Vagina (tissue), 2 donors: ENCODE measurements at places on chromosomes 6 and 20.

DNA sequence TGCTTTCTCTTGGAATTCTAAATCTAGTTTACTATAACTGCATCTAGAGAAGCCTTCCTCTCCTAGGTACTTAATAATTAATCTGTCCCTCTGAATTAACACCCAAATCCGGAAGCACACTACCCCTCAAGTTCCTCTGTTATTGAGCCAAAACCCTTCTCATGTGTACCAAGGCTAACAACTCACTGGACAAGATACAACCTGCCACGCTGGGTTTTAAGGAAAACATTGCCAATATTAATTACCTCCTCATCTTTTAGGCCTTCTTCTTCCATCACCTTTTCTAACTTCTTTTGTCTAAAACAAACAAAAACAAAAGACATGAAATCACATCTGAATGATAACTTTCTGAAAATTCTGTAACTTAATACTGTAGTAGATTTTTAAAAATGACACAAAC lies 21.9 kb downstream of the STK38 start:
- no peak for DNase-seq

DNA sequence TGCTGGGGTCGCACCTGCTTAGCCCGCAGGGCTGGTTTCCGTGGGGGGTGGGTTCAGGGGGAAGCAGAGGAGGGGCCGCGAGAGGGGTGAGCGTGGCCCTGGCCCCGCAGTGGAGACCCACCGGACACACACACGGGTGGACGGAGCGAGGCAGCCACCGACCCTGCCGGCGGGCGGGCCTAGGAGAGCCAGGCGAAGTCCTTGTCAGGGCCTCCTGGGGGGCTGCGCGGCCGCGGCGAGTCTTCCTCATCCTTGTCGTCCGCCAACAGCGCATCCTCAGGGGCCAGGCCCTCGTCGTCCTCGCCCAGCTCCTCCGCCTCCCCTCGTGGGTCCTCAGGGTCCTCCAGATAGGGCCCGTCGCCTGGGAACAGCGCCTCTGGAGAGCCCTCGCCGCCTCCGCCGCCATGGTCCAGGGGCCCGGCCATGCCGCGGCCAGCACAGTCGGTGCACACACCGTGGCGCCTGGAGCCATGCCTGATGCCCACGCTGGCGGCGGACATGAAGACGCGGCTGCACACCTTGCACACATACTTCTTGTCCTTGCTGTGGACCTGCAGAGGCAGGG lies 7.3 kb downstream of the SLC2A4RG start:
- no peak for DNase-seq

DNA sequence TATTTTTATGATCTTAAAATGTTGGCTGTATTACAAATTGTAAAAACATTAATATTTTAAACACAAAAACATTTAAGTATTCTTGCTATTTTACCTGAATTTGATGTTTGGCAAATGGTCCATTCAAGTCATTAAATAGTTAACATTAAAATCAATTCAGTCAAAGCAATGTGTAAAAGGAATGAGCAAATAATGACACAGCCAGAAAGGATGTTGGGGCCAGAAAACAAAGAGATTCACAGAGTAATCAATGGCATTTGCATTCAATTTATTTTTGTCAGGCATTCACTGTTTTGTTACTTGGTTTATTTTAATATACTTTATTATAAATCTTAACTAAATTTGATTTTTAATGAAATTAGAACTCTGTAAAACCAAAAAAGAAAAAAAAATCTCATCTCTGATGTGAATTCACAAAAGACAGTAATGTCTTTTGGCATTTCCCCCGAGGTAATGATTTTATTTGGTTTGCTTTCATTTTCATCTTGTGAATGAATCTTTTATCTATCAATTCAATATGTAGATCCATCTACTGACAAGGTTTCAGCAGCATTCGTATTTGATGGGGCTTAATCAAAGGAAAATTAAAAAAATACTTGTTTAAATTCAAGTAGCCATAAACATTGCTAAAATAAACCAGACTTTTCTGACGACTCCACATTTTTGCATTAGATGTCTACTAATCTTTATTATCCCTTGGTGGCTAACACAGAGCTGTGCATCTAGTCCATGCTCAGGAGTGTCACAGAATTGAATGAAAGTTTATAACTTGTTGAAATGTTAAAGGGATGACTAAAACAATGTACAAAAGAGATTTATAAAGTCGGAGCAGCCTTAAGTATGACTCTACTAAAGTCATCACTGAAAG lies 866.7 kb upstream of the GJE1 start:
- DNase-seq, result no peak

DNA sequence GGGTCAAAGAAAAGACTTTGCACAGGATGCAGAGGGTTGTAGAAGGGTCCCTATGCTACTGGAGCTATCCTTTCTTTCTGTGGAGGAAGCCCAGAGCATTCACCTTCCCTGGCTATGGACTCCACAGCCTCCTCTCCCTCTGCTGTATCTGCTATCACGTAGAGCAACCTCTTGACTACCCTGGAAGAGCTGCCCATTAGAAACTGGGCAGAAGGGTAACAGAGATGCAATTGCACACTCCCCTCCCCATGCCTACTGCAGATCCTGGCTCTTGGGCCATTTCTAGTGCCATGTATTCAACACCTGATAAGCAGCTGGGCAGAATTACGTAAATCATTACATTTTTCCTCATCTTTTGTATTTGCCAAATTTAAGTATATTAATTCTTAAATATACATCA lies 3.1 kb downstream of the KLHL31 start:
- DNase-seq, result no peak

DNA sequence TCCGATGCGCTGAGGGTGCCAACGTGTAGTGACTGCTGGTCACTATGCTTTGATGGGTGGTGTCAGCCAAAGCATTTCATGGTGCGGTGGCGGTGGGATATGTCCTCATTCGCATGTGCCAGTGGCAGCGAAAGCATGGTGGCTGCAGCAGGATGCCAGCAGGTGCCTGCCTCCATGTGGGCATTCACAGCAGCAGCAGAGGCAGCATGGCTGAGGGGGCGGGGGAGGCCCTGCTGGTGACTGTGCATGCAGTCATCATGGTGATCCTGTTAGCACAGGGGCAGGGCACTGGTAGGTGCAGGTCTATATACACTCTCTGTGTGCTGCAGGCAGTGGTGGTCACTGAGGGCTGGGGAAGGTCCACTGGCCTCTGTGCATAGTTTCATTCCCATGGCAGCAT lies 22.0 kb downstream of the FIG4 start:
- DNase-seq, result no peak

GRCh38 chr6:146581968-146582367 lies 16.8 kb upstream of the ADGB start:
- DNase-seq, result no peak

- no peak for DNase-seq
Observed at GRCh38 chr6:91082311-91082832, 495.5 kb upstream of the MAP3K7 start.

GRCh38 chr6:154615483-154616025 lies 105.1 kb upstream of the CNKSR3 start:
- DNase-seq, result no peak

GRCh38 chr6:29071831-29072723 lies 15.0 kb downstream of the OR2B3 start:
- DNase-seq, result no peak

GRCh38 chr20:50472693-50473664 lies 37.2 kb upstream of the PTPN1 start:
- no peak for DNase-seq

GRCh38 chr20:5205348-5206210 lies 78.8 kb downstream of the CDS2 start:
- no peak for DNase-seq

DNA sequence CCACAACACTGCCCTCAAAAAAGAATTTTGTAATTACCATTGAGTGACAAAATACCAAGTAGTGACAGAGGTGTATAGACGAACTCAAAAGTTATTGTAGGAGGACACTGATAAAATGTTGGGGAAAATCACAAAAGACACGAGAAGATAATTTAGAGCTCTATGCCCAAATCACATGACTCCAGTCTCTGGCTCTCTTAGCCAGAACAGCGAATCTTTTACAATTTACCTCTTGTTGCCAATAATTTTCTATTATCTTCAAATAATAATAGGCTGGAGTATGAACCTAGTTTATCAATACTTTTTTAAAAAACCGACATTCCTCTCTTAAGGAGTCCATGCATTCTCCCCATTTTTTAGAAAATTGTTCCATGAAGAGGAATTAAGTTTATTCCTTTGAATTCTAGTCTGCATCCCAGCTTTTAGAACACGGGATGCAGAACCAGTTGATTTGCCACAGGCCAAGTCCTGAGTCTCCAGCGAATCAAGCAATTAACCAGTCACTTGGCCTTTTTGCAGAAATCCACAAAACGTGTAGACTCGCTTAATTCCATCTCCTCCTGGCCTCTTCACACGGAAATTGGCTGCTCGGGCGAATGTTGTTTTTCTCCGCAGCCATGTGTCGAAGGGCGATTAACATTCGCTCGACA lies 507 bp upstream of the RIPPLY2 start:
- no peak for DNase-seq

DNA sequence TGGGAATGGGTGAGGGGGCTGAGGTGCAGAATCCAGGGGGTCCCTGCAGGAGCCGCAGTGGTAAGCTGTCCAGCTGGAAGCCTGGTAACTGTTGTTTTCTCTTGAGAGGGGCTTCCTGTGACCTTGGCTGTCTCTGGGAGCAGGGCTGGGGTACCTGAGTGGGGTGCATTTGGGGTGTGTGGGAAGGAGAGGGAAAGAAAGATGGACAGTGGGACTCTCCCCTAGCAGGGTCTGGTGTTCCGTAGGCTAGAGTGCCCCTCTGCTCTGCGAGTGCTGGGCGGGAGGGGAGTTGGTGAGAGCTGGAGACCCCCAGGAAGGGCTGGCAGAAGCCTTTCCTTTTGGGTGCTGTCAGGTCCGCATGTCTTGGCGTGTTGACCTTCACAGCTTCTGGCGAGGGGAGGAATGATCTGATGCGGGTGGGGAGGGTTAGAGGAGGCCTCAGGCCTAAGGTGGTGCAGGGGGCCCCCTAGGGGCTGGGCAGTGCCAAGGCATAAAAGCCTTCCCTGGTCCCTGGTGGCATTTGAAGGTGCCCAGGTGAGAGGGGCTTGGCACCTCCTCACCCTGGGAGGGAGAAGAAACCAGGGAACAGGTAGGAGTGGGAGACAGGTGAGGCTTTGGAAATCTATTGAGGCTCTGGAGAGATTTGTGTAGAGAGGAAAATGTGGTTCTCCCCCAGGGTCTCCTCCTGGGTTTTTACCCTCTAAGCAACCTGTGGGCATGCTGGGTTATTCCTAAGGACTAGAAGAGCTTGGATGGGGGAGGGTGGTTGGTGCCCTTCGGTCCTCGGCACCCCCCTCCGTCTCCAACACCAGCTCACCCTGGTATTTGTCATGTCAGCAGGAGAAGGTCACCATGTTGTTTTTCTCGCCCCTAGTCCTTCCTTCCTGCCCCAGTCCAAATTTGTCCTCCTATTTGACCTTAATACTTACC lies 3.3 kb downstream of the VEGFA start:
- no peak for DNase-seq

- no peak for DNase-seq
Observed at GRCh38 chr6:116074732-116075390, 14.2 kb upstream of the FRK start.

DNA sequence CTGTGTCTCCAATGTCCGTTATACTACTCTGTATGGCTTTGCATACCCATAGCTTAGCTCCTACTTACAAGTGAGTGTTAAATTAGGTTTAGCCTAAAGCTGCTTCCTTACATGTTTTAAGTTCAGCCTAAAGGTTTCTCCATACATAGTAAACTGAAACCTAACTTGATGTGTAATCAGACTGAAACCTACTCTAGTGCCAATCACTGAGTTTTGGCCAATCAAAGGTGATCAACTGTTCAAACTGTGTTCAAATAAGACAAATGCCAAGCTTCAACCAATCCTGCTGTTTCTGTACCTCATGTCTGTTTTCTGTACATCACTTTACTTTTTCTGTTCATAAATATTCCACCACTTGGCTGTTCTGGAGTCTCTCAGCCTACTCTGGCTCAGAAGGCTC lies 20.0 kb downstream of the HLA-DOA start:
- no peak for DNase-seq

GRCh38 chr6:52496631-52497030 lies 76.5 kb downstream of the EFHC1 start:
- DNase-seq, result no peak

DNA sequence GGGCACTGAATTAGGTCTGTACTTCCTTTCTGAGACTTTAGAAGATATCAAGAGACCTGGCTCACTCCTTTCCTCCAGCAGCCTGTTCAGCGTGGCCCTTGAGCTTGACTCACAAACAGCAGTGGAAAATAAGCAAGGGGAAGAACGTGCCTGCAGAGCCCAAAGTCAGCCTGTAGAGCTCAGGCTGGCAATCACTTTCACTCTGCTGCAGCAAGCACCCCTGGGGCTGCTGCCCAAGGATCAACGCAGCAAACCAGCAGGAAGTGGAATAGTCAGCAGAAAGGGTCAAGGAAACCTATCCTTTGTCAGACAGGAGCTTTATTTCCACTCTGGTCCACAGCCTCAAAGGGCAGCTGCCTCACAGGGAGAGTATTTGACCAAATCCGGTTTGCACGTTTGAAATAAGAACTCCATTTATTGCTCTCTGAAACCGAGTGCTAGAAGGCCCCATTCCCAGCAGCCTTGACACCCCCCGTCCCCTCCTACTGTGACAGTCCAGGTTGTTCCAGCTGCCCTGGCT lies 77.4 kb downstream of the PRDM1 start:
- DNase-seq, result no peak

DNA sequence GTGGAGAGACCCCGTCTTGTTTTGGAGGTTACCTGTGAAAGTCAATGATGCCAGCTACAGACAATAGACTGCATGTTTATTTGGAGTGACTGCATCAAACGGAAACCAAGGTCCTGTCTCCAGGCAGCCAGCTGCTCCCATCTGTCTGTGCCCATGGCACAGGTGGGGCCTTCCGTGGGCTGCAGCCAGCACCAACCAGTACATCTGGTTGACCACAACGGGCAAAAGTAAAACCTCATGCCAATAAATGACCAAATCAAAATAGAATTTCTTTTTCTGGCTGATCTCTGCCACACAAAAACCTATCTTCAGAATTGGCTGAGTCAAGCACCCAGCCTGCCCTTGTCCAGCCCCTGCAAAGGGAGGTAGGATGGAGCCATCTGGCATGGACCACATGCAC lies 33.5 kb downstream of the DLL1 start:
- no peak for DNase-seq

- no peak for DNase-seq
Observed at GRCh38 chr20:49028684-49029083, 17.4 kb upstream of the CSE1L start.

DNA sequence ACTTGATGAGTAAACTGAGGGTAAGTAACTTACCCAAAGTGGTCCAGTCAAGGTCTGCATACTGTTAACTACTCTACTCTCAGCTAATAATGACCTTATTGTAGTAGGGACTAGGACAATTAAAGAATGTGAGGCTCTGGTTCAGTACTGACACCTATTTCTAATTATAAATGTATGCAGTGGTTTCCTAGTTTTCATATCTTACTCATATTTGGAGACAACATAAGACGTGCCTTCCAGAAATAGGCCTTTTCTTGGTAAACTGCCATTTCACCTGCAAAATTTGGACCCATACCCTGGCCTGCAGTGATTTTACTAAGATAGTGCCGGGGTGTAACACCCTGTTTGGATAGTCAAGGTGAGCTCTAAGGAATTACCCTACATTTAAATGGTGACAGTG lies 24.7 kb downstream of the GJA1 start:
- no peak for DNase-seq
